ENCODE measurements at places on chromosomes 5 and 9.
A peak's percentile ranks its signal among the peaks of the same experiment; 100 is the strongest.

DNA sequence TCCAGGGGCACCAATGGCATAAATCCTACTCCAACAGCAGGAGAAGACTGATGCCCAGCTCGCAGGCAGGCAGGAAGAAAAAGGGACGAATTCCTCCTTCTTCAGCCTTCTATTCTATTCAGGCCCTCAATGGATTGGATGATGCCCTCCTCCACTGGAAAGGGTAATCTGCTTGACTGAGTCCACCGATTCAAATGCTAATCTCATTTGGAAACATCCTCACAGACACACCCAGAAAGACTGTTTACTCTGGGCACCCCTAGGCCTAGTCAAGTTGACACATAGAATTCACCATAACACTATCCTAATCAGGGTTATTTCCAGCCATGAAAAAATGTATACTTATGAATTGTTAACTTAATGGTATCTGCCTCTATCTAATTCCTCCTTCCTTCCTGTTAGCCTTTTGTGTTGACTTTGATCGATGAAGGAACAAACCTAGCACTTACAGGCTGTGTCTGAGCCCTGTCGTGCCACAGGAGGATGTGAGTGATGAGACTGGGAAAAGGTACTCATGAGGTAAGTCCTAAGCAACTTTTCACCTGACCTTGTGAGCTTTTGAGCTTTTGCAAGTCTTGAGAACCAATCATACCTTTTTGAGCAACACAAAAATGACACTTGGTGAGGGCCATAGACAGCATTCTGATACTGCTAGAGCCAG lies 36.5 kb downstream of the FOXD1 start:
- no peak for DNase-seq

DNA sequence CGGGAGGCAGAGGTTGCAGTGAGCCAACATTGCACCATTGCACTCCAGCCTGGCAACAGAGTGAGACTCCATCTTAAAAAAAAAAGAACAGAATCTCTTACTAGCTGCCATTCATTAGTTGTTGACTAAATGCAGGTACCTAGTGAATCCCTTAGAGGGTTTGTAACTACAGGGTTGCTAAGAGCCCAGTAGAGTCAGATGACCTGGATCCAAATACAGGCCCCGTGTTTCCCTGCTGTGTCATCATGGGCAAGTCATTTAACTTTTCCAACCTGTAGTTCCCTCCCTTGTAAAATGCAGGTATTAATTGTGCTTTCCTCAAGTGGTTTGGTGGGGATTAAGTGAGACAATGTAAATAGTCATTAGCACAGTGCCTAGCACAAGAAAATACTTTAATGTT lies 32.8 kb downstream of the PLAC8L1 start:
- DNase-seq: no peak

- DNase-seq: no peak
Measured at GRCh38 chr5:107676702-107677101, 6.0 kb upstream of the EFNA5 start.

- DNase-seq: no peak
Measured at GRCh38 chr5:174947548-174947947, 223.2 kb downstream of the MSX2 start.

DNA sequence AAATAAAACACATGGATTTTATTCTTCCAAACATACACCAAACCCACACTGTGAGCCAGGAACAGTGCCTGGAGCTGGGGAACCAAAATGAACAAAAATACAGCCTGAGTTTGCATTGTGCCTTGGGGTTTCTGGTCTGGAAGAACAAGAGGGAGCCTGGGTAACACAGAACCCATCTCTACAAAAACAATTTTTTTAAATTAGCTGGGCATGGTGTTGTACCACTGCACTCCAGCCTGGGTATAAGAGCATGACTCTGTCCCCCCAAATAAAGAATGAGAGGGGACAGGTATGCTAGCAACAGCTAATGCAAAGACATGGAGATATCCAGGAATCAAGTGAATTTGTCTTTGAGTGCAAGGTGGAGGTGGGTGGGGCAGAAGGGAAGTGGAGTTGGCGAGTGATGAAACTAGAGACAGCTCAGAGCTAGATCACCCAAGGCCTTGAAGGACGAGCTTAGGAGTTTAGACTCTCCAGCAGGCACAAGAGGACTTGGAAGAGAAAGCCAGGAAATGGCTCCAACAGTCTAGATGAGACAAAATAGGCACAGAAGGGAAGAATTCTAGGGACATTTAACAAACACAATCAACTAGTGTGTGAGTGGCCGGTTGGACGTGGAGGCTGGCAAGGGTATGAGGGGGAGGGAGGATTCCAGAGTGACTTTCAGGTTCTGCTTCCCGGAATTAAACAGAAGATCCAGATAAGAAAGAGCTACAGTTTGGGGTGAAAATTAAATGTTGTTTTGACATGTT lies 47.4 kb downstream of the FNBP1 start:
- peak; percentile 55 for DNase-seq

- no peak for DNase-seq
Measured at GRCh38 chr5:54829102-54829501, 156.3 kb downstream of the ESM1 start.

- no peak for DNase-seq
Measured at GRCh38 chr9:76086539-76086938, 196.1 kb downstream of the PCSK5 start.

- DNase-seq: no peak
Measured at GRCh38 chr5:180673371-180674089, 24.1 kb upstream of the FLT4 start.

DNA sequence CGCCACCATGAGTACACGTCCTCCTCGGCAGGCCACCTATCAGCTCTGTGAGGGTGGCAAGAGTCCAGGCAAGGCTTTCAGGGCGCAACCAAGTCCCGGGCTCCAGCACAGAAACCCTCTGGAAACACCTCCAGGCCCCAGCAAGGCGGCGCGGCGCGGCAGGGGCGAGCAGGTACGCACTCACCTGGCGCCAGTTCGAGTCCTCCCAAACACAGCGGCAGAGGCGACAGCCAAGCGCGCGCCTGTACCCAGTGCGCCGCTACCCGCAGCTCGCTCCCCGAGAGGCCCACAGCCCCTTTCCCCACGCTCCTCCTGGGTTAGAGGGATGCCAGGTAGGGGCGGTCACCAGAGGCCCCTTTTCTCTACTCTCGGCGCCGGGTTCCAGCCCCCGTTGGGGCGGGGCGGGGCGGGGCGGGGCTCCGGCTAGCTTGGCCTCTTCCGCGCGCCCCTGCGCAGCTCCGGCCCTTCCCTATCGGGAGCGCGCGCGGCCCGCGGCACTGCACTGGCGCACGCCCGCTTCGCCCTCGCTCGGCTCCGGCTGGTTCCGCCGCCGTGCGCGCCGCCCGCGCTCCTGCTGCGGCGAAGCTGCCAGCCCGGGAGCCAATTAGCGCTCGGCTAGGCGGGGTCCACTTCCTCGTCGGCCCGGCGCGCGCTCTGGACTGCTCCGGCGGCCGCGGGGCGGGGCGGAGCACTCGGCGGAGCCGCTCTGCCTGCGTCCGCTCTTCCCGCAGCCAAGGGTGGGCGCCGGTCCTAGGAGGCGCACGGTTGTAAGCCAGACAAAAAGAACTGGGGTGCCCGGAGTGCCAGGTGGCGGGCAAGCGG lies at the start of the genes NMRK1 and OSTF1:
Gene NMRK1, minus strand, starts transcription at position 332 of the 822 bp plus-strand sequence. CDS start 5,040 bp downstream, outside the sequence.
Gene OSTF1, plus strand, starts transcription at position 691 of the 822 bp plus-strand sequence. CDS start 179 bp downstream, outside the sequence.
- DNase-seq: peak; percentile 97

DNA sequence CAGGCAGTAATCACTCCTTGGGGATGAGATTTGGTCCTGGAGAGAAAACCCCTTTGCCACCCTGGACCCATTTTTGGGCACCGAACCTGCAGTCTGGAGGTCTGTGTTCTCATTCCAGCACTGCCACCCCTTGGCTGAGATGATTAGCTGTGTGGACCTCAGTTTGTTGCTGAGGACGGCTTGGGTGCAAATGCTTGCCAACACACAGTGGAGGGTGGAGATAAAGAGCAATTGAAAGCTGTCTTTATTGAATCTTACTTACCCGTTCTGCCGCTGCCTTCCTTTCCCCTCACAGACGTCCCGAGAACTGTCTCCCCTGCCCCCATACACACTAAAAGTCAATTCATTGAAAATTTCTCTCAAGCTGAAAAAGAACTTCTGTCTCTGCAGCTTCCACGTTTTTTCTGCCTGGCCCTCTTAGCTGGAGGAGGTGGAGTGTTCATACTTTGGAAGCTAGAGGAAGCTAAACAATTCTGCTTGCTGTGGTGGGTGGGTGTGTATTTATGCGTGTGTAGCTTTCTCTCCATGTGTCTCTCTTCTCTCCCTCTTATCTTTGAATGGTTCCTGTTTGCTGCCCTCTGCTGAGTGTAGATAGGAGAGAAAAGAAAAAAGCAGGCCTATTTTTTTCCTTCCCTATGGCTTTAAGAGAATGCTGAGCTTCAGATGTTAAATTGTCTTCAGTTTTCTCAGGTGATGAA lies 6.6 kb downstream of the GALNT10 start:
- DNase-seq: peak; percentile 74

- DNase-seq: peak; percentile 90
Measured at GRCh38 chr5:72608297-72608696, 101.1 kb upstream of the ZNF366 start.

GRCh38 chr9:83012168-83012921 lies 50.6 kb downstream of the RASEF start:
- DNase-seq: no peak

DNA sequence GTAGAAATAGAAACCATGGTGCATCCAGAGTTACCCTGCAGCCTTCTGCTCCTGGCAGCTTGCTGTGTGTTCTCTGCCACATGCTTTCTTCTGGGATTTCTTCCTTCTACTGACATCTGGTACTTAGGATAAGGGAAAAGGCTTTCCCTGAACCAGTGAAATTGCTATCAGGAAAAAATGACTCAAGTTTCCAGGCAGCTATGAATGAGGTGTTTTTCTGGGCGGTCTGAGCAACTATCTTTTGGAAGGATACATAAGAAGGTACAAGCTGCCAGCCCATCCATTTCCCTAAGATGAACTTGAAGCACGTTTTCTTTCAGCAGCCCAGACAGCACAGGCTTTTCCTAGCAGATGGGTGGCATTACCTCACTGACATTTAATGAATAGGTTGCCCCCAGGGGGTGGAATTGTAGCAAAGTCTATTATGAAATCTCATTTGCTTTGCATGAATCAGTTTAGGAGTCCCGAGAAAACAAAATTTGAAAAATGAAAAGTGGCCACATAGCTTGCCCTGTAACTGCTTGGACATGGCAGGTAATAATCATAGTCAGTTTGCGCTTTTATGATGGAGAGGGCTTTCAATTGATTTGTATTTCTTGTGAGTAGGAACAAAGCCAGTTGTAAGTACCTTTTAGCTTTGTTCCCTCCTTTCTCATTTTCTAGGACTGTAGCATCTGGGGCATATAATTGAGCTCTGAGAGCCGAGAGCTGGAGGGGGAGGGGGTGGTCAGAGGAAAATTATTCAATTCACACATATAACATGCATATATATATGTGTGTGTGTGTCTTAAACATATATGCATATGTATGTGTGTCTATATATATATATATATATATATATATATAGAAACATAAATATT lies 108.5 kb downstream of the C9orf152 start:
- DNase-seq: peak; percentile 11

DNA sequence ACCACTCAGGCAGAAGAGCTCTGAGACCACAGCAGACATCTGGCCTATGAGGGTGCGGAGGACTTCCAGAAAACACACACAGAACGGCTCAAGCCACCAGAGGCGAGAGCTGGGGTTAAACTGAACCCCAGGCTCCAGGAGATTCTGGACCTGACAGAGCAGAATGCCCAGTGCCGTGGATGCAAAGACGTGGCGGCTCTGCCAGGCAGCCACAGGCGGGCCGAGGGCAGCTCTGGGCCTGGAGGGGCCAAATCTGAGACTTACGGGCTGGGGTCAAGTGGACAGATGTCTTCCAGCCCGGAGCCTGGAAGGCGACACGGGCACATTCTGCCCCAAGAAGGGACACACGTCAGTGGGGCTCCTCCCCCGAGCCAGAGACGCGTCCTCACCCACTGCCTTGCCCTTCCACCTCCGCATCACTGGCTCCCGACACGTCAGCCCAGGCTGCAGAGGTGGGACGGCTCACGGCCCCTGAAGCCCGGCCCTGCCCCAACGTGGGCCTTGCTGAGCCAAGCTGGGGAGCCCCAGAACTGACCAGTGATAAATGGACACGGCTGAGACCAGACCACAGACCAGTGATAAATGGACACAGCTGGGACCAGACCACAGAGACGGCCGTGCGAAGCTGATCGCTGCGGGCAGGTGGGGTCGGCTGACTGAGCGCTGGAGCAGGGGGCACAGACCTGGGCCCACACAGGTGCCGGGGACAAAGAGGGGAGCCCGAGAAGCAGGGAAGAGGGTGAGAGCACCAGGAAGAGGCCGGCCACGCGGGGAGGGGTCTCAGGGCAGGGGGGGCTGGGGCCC lies 40.9 kb upstream of the NSMF start:
- DNase-seq: no peak

- DNase-seq: no peak
Measured at GRCh38 chr9:81146241-81146640, 543.1 kb downstream of the TLE1 start.

- DNase-seq: peak; percentile 94
Measured at GRCh38 chr9:128361986-128362646, 9.1 kb upstream of the URM1 start.

- DNase-seq: no peak
Measured at GRCh38 chr5:179273441-179274145, 71.7 kb downstream of the ADAMTS2 start.

DNA sequence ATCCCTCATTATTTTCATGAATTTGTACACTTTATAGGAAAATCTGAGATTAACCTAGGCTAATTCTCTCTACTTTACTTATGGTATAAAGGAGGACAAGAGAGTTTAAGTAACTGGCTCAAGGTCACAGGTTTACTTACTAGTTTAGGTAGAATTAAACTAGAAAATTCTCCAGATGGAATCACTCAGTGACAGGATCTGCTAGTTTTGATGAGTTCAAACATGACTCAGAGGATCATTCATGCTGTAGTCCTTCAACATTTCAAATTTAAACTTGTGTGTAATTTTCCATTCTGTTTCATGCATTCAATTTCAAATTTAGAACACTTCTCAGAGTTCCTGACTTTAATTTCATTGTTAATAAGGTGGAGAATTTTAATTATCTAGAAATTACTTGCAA lies 485.7 kb upstream of the TUSC1 start:
- no peak for DNase-seq

GRCh38 chr9:86983620-86984259 lies 36.4 kb upstream of the GAS1 start:
- no peak for DNase-seq

- DNase-seq: no peak
Measured at GRCh38 chr5:109278141-109278540, 131.6 kb downstream of the PJA2 start.

- DNase-seq: no peak
Measured at GRCh38 chr5:57549566-57549965, 67.0 kb upstream of the ACTBL2 start.

- DNase-seq: no peak
Measured at GRCh38 chr9:135240871-135241311, 153.4 kb downstream of the OLFM1 start.

Data from Ammon's horn (tissue), 1 donor.